ENCODE measurements at places on chromosomes 4 and X. TPM values are rescaled to one million over a fixed set of nuclear protein-coding genes. Genes with fewer than 3 reads are reported as not detected.

The TENM3 gene
- 9.1 TPM for total RNA-seq

The TASL gene
- not detected for total RNA-seq

The CLGN gene
- 0.47 TPM for total RNA-seq

The TEX11 gene
- not detected for total RNA-seq

The TCEAL2 gene
- total RNA-seq: not detected

The GATA1 gene
- total RNA-seq: not detected

The SH3BGRL gene
- total RNA-seq: 96.4 TPM

The RHOH gene
- total RNA-seq: not detected

The NUDT11 gene
- 13.5 TPM for total RNA-seq

The DRP2 gene
- 0.94 TPM for total RNA-seq

The F9 gene
- not detected for total RNA-seq

The OPRPN gene
- not detected for total RNA-seq

The DCAF4L1 gene
- not detected for total RNA-seq

The PGAM4 gene
- total RNA-seq: not detected

The HELT gene
- total RNA-seq: not detected

The XAGE1A gene
- total RNA-seq: not detected

The CXCL11 gene
- total RNA-seq: not detected

The SPANXA1 gene
- not detected for total RNA-seq

The XIAP gene
- 11.1 TPM for total RNA-seq

The CAPN6 gene
- not detected for total RNA-seq

The GABRB1 gene
- total RNA-seq: not detected

The SRPX2 gene
- 161 TPM for total RNA-seq

The MAGEB6B gene
- not detected for total RNA-seq

The ADGRL3 gene
- total RNA-seq: 3.7 TPM

The SSX4B gene
- not detected for total RNA-seq

The TACC3 gene
- total RNA-seq: 1.9 TPM

The BTC gene
- not detected for total RNA-seq
